Activated T-helper 1 cell treated with anti-CD3 and anti-CD28 coated beads, Interleukin-12 subunit alpha, Interleukin-12 subunit beta, Interleukin-2, Interleukin-4 antibody, amounts not matched to agents 30 ng/mL and 10 ng/mL and 1 ng/mL, durations not matched to agents 14 hours and 24 hours and 36 hours (primary cell): ENCODE measurements at places on chromosomes 7 and 10. TPM values are rescaled to one million over a fixed set of nuclear protein-coding genes. Genes with fewer than 3 reads are reported as not detected.

Gene NRCAM
- 0.17 and 0.21 TPM in 2 replicates for total RNA-seq

Gene CYP3A7
- not detected in 2 replicates for total RNA-seq

GRCh38 chr10:86162036-86162435, 204.6 kb downstream of the GRID1 start:
- no peak for DNase-seq

DNA sequence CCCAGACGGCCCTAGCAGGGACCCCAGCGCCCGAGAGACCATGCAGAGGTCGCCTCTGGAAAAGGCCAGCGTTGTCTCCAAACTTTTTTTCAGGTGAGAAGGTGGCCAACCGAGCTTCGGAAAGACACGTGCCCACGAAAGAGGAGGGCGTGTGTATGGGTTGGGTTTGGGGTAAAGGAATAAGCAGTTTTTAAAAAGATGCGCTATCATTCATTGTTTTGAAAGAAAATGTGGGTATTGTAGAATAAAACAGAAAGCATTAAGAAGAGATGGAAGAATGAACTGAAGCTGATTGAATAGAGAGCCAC, 184 bp downstream of the CFTR start:
- no peak for DNase-seq

Gene TAS2R4
- 0.78 and 0.86 TPM in 2 replicates for total RNA-seq

DNA sequence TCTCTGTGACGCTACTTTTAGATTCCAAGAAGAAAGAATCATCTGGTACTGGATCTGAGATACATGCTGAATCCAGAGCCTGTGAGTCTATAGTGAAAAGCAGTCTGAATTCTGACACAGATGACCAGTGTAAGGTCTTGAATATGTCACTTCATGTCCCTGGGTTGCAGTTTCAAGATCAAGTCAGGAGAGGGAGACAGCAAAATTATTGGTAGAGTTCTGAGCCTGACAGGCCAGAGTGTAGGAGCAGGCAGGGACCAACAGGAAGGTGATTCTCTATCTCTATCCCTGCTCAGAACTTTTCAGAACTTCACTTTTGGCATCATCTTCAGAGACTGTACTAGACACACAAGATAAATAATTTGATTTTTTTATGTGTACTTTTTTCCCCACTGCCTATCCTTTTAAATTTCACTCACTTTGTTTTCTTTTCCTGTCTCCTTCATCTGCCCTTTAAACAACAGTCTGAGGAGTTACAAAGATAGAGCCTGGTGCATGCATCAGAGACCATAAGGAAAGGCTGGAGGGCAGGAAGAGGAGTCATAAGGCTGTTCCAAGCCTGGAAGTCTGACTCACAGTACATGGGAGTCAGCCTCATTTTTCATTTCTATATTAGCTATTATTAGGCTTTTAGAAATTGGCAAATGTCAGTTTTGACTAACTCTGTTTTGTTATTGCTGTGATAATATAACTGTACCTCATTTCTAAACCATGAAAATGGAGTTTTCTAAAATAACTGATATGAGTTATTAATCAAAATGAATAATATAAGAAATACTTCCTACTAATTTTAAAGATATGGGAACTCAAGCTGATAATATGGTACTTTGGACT, 120.2 kb upstream of the TMEM229A start:
- DNase-seq: no peak

DNA sequence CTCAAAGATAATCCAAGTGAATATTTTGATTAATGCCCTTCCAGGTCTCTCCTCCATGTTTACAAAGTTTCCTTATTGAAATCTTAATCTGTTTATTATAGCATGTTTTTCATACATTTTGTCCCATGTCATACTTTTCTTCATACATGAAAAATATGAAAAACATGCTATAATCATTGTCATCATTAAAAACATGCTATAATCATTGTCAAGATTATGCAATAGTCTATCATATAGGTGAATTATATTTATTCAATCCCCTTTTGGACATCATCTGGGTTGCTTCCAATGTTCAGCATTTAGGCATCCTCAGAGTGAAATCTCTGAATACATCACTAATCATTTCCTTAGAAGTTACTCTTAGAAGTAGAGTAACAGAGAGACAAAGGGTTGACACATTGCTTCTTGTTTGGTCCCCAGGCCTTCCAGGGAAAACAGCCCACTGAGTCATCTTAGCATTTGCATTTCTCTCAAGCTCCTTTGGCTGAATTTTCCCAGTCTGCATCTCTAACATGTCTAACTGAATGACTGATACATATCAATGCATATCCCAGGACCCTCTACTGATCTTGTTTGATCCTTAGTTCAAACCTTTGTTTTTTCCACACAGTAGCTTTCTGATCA, 87.0 kb downstream of the SGMS1 start:
- DNase-seq: no peak

Gene CTNNA3
- not detected in 2 replicates for total RNA-seq

Gene FOXL3
- not detected in 2 replicates for total RNA-seq

Gene GSTK1
- 134 and 135 TPM in 2 replicates for total RNA-seq

Gene SLC13A1
- total RNA-seq: 0.05 TPM in 1 of 2 replicates, not detected in the other

Gene GATA3
- total RNA-seq: 79.5 TPM in 2 replicates

GRCh38 chr10:6416892-6417512, 163.1 kb downstream of the PRKCQ start:
- no peak for DNase-seq

- no peak for DNase-seq
These were observed 215.1 kb upstream of the FRMD4A start for GRCh38 chr10:14545827-14546226.

DNA sequence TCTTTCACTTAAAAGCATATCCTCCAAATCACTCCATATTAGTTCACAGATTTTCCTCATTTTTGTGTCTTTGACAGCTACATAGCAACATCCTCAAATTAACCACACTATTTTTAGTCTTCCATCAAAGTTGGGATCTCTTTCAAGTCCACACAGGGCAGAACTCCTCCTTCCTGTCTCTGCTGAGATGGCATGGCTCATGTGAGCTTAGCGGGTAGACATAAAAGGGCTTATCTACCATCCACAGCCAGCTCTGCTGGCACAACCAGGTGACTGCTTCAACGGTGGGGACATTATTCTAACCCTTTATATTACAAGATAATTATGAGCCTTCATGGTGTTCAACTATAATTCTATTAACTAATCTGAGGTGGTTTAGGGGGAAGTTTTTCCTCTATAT, 35.5 kb downstream of the ICA1 start:
- DNase-seq: no peak

- no peak for DNase-seq
These were observed 98.6 kb upstream of the MDFIC start for GRCh38 chr7:114823290-114823689.

Gene STX1A
- 24.9 and 26.7 TPM in 2 replicates for total RNA-seq

GRCh38 chr10:103560886-103561285, 67.4 kb downstream of the NEURL1 start:
- no peak for DNase-seq

DNA sequence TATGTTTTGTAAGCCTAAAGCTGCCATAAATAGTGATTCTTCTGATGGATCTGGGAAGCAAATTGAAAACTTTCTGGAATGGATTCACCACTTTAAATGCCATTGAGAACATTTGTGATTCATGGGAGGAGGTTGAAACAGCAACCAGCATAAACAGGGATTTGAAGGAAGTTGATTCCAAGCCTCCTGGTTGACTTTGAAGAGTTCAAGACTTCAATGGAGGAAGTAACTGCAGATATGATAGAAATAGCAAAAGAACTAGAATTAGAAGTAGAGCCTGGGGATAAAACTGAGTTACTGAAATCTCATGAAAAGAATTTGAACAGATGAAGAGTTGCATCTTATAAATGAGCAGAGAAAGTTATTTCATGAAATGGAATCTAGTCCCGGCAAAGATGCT, 99.2 kb downstream of the LRRC4 start:
- DNase-seq: no peak

- no peak for DNase-seq
These were observed 758.6 kb upstream of the KCND2 start for GRCh38 chr7:119514326-119514725.

Gene CD36
- not detected in 2 replicates for total RNA-seq

Gene GTF2IRD2
- total RNA-seq: 8.5 and 8.6 TPM in 2 replicates

- DNase-seq: no peak
These were observed 57.5 kb downstream of the COL17A1 start for GRCh38 chr10:104028146-104028545.

DNA sequence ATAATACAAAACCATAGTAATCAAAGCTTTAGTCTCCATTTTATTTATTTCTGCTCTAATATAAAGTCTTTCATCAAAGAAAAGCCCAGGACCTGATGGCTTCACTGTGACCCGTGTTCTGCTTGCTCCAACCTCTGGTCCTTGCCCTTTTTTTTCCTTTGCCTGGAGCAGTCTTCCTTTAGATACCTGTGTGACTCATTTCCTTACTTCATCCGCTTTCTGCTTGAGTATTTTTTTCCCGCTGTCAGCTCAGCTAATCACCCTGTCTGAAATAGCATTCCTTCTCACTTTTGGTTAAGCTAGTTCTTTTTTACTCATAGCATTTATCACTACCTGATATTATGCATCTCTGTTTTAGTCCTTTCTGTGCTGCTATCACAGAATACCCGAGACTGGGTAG, 194.8 kb downstream of the ABCA13 start:
- no peak for DNase-seq

DNA sequence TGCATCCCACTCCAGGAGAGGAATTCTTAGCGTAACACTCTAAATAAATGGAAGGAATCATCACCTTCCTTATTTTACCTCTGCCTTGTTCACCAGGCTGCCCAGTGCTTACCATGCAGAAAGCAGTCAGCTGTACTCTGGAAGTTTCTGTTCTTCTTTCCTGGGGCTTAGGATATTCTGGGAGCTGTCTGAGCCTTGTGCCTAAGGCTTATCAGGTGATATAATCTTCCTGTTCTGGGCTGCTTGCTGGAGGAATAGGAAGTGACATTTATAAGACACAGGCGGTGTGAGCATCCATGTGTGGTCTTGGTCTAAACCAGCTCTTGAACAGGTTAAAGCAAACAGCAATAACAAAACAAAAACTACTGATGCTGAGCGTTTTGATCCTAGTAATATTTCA, 13.5 kb downstream of the KCTD7 start:
- no peak for DNase-seq

DNA sequence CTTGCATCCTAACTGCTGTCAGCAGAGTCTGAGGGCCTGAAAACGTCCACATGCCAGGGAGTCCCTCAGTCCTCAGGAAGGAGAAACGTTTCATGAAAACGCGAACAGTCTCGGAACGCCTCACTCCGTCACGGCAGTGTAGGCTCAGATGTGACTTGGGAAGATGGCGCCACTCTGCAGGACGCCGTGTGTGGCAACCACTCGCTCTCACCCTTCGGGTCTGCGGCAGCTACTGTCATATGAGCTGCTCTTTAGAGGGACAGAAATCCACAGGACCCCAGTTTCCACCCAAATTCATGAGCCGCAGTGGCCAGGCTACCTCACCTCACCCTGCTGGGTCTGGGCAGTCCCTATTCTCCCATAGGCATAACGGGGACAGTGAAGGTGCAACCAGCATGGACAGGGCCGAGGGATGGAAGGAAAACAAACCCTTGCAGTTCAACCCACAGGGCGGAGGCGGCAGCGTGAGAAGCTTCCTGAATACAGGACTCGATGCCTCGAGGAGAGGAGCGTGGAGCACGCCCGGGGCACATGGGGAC, 438.3 kb downstream of the DNAJB6 start:
- DNase-seq: no peak

GRCh38 chr10:86585037-86585929, 63.7 kb upstream of the WAPL start:
- DNase-seq: peak; percentile 67

- DNase-seq: no peak
These were observed 158.8 kb downstream of the ANK3 start for GRCh38 chr10:60230892-60231291.

Gene HMX2
- not detected in 2 replicates for total RNA-seq

Gene ADRA2A
- total RNA-seq: not detected in 2 replicates

Gene HMX3
- not detected in 2 replicates for total RNA-seq

Gene ZRANB1
- total RNA-seq: 15.8 and 16.0 TPM in 2 replicates

- DNase-seq: peak; percentile 46
These were observed 409.0 kb upstream of the MGMT start for GRCh38 chr10:129057856-129058663.

GRCh38 chr10:31010062-31010461, 21.6 kb downstream of the ZNF438 start:
- no peak for DNase-seq

Gene GIMAP5
- 53.8 and 59.7 TPM in 2 replicates for total RNA-seq

GRCh38 chr10:58094985-58095718, 172.5 kb downstream of the IPMK start:
- no peak for DNase-seq

Gene LRRC18
- not detected in 2 replicates for total RNA-seq

Gene MRC1
- not detected in 2 replicates for total RNA-seq

Gene HYAL4
- total RNA-seq: not detected in 2 replicates

GRCh38 chr7:108589199-108589598, 19.5 kb downstream of the DNAJB9 start:
- DNase-seq: no peak

DNA sequence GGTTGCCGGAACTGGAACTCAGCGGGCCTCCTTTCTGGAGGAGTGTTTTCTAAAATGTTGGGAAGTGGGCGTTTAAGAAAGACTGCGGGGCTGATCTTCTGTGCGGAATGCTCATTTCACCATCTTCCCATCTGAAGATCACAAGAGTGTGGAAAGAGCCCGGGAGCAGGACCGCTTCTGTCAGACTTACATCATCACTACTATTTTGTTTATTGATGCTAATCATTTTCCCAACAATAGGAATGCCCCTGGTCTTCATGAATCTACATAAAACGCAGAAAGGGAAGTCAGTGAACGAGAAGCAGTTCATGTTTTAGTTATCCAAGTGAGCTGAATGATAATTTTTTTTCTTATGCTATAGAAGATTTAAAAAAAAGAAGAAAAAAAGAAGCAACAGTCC, 447.8 kb upstream of the MKI67 start:
- no peak for DNase-seq

Gene RAB19
- total RNA-seq: 23.9 and 27.0 TPM in 2 replicates
